ENCODE measurements at places on chromosomes 12 and 14.
A peak's percentile ranks its signal among the peaks of the same experiment; 100 is the strongest.

DNA sequence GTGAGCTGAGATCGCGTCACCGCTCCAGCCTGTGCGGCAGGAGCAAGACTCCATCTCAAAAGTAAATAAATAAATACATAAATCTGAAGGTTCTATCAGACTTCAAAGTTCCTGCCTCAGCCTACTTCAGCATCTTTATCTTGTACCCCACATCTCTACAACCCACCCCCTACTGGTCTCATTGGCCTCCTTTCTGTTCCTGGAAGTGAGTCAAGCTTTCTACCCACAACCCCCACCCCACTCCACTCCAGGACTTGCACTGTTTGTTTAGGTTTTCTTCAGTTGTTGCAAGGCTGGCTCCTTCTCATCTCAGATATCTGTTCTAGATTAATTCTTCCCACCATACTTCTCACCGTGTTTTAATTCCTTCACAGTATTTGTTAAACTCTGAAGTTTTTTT, 714 bp upstream of the PSMC6 start:
- DNase-seq, result peak; percentile 4

DNA sequence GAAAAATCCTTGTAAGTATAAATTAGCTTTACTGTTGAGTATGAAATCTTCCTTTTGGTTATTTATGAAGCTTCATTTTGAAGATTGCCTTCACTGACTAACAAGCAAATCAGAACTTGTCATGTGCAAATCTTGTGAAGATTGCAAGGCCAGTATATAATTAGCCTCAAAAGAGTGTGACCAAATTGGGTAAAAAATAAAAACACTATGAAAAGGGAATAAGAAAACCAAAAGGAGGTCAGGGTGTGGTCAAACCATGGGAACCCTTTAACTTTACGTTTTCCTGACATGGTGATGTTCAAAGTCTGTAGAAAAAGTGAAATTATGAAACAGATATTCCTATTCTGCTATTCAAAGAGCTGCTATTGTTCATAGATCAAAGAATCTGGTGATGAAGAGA, 230.3 kb downstream of the BCAT1 start:
- no peak for DNase-seq

DNA sequence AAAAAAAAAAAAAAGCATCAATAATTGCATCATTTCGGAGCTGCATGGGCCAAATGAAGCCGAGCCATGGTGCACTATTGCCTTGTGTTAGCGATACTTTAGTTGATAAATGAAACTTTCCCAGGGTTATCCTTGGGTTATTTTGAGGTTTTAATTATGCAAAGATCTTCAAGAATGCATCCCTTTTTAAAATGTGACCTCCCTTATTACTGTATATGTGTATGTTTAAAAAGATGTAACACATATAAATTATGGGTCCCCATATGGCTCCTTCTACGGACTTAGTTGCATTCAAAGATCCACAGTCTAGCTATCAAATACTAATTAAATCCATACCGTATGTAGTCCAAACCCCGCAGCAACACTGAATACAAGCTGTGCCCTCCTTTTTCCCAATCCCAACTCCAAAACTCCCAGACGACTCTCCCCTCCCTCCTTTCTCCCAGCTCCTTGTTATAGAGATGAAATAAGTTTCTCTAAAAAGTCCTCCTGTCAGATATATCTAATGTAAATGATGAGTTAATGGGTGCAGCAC, 129.3 kb upstream of the MAP1LC3B2 start:
- no peak for DNase-seq

DNA sequence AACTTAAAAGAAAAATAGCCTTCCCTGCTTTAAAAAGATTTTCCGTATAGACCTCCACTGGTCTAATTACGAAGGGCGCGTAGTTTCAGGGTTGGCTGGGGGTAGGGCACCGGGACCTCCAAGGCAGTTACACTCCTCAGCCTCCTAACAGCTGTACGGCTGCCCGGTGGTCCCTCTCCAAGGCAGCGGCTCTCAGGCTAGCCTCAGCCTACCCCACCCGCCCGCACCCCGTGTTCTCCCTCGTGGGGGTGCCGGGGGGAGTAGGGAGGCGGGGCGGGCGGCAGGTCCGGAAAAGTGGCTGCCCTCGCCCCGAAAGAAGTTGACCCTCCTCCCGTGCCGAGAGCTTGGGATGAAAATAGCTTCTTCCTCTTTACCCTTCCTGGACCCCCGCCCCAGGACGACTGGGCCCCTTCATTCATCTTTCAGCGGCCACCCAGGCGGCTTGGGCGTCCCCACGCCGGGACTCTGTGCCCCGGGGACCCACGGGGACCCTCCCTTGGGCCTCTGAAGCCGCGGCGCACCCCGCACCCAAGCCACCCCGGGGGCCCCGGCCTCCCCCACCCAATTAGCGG, 991 bp upstream of the RCOR1 start:
- DNase-seq, result peak; percentile 24

- no peak for DNase-seq
Measured at GRCh38 chr12:11477110-11477509, 81.7 kb upstream of the PRB2 start.

DNA sequence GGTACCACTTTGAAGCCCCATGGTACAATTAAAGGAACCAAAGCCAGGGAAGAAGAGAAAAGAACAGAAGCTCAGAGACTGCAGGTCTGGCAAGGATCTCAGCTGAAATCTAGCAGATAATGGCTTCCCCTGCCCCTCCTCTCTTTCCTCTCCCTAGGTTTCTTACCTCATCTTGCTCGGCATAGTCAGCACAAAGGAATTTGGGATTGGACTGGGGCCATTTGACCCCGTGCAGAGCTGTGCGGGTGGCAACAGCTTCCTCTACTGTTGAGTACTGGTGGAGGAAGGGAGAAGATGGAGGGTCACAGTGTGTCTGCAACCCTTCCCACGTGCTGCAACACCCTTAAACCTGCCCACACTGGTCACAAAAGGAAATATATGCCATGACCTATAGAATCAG, 4.7 kb upstream of the CDH24 start:
- no peak for DNase-seq

DNA sequence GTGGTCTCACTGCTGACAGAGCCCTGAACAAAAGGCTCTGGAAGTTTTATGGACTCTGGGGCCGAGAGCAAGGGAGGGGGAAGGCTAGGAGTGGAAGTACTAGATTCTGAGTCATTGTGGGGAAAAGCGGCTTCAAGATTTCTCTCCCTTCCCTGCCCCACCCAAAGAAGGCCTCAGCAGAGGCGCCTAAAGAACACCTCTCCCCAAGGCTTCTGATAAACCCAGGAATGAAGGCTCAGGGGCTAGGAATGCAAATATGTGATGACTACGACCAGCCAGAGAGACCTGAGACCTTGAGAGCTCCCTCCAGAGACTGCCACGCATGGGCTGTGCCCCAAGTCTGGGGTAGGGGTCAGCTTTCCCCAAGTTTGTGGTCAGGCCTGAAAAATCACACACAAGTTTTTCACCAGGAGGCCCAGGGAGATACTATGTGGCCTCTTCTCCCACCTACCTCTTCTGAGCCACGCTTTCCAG, 130.7 kb upstream of the HIF1A start:
- DNase-seq, result no peak

GRCh38 chr12:1591034-1591433, 3.3 kb downstream of the FBXL14 start:
- DNase-seq, result no peak

- DNase-seq, result no peak
Measured at GRCh38 chr14:38469156-38469555, 213.3 kb upstream of the CLEC14A start.

- DNase-seq, result no peak
Measured at GRCh38 chr14:67820428-67820971, 921 bp downstream of the RAD51B start.

GRCh38 chr12:27535318-27535717, 11.3 kb downstream of the PPFIBP1 start:
- DNase-seq, result no peak

GRCh38 chr14:92603309-92604242, 90.0 kb downstream of the RIN3 start:
- peak; percentile 15 for DNase-seq

DNA sequence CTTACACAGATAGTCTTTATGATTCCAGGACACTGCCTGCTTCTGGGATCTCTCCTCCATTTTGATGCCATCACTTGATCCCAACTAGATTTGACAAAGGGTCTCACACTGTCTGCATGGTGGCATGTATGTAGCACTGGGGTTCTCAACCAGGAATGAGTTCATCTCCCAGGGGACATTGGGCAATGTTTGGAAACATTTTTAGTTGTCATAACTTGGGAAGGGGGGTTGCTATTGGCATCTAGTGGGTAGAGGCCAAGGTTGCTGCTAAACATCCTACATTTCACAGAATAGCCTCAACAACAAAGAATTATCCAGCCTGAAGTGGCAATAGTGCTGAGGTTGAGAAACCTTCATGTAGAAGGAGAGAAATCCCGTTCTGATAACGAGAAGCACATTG, 376.2 kb downstream of the DPF3 start:
- no peak for DNase-seq

- no peak for DNase-seq
Measured at GRCh38 chr12:118035190-118036041, 18.9 kb downstream of the RFC5 start.

DNA sequence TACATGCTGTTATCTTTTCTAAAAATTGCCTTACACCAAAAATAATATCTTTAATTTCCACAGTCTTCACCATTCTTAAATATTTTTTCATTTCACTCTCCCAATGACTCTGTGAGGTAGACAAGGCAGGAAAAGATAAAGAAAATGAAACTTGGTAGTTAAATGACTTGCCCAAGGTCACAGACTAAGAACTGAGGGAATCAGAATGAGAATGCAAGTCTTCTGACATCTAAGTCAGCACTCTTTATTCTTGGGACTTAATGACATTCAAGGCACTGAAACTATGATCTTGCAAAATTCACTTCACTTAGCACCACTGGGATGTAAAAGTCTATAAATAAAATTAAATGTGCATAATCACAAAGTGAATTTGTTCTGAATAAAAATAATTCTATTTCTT, 104.5 kb downstream of the SLC2A13 start:
- no peak for DNase-seq

DNA sequence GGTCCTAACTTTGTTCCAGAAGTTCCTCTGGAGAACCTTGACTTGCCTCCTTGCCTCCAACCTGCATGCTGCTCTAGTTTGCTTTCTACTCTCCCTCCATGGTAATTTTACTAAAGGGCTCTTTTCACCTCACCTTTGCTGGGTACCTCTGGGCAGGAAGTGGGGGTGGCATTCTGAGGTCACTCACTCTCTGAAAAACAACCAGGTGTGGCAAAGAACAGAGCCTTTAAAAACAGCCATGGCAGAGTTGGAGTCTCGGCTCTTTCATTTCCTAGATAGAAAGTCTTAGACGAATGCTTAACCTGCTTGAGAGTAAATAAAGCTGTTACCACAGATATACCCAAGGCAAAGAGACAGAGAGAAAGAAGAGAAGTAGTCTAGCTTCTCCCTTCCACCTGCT, 827.9 kb downstream of the BCL11B start:
- DNase-seq, result peak; percentile 9

- no peak for DNase-seq
Measured at GRCh38 chr12:108589028-108589839, 8.7 kb downstream of the TMEM119 start.

- DNase-seq, result no peak
Measured at GRCh38 chr12:89539426-89540223, 13.8 kb upstream of the POC1B start.

GRCh38 chr14:73191441-73191840, 45.9 kb upstream of the PAPLN start:
- DNase-seq, result no peak

- DNase-seq, result no peak
Measured at GRCh38 chr12:68832504-68832867, 24.5 kb downstream of the MDM2 start.

DNA sequence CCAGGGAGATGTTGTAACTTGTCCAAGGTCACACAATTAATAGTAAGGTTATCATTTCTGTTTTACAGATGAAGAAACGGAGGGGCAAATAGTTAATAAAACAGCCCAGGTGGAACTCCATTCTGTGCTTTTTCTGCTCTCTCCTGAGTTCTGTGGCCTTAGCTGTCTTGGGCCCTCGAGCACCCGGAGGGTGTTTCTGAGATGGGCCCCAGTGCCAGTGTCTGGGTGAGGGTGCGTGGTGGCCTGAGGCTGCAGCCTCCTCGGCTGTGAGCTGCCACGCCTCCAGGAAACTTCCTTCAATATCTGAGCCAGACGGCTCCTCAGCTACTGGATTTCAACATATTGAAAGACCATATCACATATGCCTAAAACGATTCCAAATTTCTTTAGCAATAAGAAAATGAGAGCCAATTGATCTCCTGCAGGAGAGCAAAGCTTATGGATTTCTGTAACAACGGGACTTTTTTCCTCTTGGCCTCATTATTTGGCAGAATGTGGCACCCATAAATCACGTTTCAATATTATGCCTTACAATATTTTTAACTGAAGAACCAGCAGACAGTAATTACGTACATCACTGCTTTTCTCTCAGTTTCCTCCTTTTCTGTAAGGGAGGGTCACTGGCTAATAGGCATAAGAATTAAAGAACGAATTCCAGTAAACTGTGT, 74.8 kb upstream of the DICER1 start:
- no peak for DNase-seq

DNA sequence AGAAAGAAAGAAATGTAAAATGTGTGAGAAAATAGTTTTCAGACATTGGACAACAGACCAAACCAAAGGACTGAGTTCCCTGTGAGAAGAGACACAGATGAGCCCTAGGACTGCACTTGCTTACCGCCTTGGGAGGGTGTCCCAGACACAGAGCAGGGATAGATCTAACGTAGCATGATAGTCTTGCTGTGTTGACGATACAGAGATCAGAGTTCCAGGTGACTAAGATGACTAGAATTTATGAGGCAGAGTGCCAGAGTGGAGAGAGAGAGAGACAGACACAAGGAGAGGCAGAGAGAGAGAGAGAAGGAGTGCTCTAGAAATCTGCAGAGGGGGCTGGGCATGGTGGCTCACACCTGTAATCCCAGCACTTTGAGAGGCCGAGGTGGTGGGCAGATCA, 148.2 kb upstream of the LMNTD1 start:
- no peak for DNase-seq

DNA sequence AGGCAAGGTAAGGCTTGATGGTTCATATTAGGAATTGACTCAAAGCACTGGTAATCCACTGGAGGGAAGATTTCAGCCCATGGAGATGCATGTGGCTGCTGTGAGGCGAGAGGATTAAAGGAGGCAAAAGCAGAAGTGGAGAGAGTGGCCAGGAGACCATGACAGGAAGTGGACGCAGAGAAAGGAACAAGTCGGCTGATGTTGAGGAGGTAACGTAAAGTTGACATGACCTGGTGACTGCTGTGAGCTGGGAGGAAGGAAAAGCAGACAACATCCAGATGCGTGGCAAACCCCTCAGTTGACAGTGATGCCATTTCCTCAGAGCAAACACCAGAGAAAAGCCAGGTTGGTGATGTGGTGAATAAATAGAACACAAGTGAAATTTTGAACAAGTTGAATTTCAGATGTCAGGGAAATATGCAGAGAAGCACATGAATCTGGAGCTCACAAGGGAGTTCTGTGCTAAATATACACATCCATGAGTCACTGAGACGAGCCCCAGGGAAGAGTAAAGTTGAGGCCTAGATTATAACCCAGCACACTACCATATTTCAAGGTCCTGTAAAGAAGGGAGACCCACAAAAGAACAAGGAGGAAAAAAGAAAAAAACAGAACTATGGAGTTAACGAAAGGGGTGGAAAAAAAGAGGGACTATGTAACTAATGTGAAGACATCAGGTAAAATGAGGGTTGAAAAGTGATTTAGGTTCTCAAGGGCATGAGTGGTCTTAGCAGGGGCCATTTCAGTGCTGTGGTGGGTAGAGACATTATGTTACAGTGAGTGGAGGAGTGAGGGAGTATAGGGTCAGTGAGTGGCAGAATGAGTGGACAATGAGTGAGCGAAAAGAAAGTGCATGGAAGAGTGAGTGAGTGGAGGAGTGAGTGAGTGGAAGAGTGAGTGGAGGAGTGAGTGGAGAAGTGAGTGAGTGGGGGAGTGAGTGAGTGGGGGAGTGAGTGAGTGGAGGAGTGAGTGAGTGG, 61.6 kb upstream of the GZMB start:
- no peak for DNase-seq

- peak; percentile 16 for DNase-seq
Measured at GRCh38 chr14:51093371-51094281, 1.3 kb downstream of the TRIM9 start.
